ENCODE measurements at places on chromosomes 3 and 15.

- DNase-seq: peak; percentile 53
These were observed 41.4 kb upstream of the THBS1 start for GRCh38 chr15:39539466-39539865.

DNA sequence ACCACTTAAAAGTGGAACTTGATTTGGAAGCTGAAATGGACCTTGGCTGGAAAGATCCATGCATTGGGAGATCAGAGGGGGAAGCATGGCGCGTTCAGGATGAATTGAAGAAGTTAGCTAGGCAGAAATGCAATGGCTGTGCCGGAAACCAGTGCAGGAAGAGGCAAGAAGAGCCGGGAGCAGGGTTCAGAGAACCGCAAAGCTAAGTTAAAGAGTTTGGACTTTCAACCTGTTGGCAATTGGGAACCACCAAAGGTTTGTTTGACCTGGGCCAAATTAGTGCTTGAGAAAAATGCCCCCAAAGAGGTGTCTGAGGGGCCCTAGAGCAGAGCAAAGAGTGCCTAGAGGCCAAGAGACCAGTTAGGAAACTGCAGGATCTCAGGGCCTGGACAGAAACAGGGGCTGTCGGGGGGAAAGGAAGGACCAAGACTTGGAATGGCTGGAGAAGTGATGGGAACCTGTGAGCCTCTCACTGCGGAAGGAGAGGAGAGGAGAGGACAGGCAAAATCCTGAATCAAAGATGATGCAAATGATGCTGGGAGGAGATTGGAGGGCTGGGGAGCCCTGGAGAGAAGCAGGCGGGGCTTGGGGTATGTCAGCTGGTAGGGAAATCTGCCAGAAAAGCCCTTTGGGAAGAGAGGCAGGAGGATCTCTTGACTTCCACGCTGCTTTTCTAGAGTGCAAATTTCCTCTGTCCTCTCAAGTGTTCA is 49.3 kb downstream of the FAM174B start:
- no peak for DNase-seq

- DNase-seq: no peak
These were observed 22.6 kb downstream of the ISL2 start for GRCh38 chr15:76359152-76359551.

- DNase-seq: no peak
These were observed 109.5 kb downstream of the CGGBP1 start for GRCh38 chr3:87949189-87949878.

DNA sequence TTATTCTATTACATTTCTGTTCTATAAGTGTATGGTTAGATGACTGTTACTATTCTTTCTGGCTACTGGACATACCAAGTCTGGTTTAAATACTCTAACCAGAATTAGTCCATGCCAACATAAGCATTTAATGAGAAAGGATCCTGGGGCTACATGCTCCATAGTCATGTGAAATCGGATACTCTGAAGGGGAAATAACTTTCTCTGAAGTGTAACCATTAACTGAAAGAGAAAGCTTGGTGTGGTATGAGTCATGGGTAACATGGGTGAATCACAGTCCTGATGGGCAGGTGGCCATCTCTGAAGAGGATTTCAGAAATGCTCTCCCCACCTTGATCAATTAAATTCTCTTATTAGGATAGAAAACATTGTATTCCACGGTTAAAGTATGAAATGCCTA is 69.4 kb downstream of the FHIT start:
- DNase-seq: peak; percentile 35

DNA sequence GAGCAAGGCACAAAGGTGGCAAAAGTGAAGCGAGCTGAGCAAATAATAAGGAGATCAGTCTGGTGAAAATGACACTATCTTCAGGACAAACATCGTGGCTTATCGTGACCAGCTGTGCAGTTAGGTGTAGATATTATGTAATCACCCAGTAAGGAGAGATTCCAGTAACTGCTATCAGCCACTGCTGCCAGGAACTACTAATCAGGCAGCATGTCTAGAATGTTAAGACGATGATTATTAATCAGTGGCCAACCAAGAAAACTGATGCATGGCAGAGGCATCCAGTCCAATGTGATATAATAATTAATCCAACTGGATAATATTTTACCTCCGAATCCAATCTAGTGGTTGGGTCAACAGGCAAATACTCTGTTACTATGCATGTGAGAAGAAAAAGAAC is 252.7 kb upstream of the ZPLD1 start:
- DNase-seq: no peak

DNA sequence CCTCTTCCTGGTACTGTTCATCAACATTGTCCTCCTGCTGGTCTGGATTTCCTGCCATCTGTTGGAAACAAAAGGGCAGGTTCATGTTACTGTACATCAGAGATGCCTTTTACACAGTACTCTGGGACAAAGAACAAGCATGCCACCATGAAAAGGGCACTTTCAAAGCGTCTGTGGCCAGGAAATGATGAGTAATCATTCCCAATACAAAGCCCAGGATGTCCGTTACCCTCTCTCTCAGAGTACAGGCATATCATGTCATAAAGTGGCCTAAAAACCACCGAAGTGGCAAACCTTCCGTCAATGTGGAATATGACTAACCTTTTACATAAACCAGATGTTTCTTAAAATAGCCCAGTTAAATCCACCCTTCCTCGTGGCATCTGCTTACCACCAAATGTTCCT is 71.2 kb downstream of the GOLIM4 start:
- peak; percentile 27 for DNase-seq

DNA sequence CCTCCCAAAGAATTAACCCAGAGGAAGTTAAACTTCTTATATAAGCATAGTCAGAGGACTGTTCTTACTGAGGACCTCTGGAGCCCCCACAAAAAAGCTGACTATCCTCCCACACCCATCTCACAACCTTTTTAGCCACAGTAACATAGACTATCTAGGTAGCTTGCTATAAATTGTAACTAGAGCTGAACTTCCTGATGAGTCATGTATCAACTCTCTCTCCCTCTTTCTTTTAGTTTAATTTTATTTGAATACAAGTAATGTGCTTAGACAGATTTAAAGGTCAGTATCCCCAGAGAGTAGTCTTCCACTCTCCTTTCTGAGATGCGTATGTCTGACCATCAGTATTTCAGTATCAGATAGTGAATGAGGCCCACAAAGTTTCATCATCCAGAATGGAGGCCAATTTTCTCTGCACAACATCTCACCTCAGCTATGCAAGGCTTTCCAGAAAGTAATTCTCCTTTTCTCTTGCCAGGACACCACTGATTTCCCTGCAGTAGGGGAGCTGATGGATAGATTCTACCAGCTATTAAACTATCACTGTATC is 104.0 kb upstream of the MYRIP start:
- DNase-seq: no peak

Measured in SK-MEL-5 (cell line).